NCI-H2227 treated with DMSO at 0.1 percent for 48 hours (cell line): ENCODE measurements at places on chromosomes 12 and 14.
A peak's percentile ranks its signal among the peaks of the same experiment; 100 is the strongest.

DNA sequence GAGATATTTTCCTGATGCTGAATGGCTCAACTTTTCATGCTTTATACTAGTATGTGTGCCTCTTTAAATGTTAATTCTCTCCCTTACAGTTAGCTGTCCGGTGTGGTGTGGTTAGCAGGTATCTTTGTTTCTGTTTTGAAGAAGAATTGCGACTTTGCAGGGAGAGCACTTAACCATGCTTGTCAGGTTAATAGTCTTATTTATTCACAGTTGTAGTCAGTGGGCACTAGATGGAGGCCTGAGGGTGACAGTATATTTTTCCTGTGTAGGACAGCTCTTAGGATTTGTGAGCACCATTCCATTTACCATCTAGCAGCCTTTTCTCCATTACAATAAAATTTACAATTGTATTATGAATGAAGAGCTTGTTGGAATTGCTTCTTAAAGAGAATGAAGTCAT lies 34.9 kb downstream of the PDE3A start:
- no peak for DNase-seq

GRCh38 chr14:65164068-65164824 lies 61.9 kb upstream of the MAX start:
- peak; percentile 72 for DNase-seq

DNA sequence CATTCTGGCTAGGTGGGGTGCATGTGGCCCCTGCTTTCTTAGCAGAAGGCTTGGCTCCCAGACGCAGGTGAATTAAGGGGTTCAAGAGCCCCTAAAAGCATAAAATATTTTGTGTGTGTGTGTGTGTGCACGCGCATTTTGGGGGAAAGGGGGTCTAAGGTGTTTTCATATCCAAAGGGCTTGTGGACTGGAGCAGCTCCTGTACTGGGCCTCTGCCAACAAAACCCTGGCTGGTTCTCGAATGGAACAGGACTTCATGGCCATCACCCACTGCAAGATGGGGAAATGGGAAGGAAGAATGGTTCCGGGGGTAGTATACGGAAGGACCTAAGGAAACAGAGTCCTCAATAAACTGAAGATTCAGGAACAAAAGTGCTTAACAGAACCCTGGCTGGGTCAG lies 3.9 kb upstream of the ATN1 start:
- DNase-seq, result no peak

DNA sequence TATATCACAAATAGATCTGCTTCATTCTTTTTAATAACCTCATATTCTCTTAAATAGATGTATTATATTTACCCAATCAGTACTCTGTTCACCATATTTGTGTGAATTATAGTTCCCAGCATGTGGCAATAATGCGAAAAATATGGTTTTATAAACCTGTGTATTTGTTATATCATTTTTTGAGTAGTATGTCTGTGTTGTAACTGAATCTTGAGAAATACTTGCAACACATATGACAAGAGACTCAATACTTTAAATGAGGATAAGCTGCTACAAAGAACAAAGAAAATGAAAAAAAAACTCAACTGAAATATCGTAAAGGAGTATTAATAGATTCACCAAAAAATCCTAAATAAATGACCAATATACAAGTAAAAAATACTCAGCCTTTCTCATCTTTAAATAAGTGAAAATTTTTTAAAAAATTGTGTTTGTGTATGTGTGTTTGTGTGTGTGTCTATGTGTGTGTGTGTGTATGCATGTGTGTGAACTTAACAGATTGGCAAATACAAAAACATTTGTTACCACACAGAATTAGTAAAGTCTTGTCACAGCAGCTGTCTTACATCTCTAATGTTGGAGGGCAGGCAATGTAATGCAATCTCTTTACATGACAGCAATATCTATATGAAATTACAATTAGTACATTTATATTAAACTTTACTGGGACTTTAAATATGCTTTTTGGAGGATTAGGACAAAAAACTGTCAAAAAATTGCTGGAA lies 441.9 kb upstream of the MGAT4C start:
- DNase-seq, result no peak

DNA sequence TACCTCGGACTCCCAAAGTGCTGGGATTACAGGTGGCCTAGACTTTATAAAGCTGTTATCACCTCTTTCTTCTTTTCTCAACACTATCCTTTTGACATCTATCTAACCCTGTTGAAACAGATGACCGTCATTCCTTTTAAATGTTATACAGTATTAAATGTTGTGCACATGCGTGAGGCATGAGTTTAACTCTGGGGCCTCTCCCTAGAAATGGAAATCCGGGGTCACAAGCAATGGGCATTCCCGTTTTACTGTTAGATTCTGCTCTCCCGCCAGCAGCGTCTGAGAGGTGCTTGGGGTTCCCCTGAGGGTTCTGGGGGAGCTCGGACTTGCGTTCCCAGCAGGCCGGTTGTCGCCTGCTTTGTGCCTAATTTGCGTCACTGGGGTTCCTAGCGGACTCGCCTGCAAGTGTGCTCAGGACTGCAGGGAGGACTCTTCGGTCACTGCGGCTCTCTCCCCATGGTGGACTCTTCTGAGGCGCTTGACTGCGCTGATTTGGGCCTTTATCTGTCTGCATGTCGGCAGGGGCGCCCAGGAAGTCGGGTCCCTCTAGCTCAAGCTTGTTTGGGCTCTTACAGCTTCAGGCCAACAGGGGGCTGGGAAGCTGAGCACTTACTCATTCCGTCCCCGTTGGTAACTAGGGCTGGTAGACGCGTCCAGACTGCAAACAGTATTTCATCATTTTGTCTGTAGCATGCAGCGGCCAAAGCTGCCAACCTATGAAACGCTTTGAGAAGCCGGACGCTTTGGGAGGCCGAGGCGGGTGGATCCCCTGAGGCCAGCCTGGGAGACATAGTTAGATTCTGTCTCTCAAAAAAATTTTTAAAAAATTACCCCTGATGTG lies 1.2 kb upstream of the RAN start:
- no peak for DNase-seq

GRCh38 chr14:64889352-64889751 lies 9.6 kb upstream of the SPTB start:
- DNase-seq, result no peak

DNA sequence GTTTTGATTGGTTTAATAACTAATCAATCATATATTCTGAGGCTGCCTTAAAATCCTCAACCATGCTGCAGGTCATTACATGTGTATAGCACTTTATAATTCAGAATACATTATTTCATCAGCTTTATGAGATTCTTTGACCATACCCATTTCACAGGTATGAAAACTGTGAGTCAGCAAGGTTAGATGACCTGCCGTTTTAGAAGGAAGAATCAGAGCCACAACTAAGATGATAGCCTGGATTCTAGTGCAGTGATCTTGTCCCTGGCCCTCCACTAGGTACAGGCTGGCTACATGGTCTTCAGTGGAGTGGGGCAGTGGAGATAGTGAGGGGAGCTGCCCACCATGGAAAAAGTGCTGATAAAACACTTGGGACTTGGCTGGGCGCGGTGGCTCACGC lies 154.4 kb upstream of the MAX start:
- DNase-seq, result no peak

DNA sequence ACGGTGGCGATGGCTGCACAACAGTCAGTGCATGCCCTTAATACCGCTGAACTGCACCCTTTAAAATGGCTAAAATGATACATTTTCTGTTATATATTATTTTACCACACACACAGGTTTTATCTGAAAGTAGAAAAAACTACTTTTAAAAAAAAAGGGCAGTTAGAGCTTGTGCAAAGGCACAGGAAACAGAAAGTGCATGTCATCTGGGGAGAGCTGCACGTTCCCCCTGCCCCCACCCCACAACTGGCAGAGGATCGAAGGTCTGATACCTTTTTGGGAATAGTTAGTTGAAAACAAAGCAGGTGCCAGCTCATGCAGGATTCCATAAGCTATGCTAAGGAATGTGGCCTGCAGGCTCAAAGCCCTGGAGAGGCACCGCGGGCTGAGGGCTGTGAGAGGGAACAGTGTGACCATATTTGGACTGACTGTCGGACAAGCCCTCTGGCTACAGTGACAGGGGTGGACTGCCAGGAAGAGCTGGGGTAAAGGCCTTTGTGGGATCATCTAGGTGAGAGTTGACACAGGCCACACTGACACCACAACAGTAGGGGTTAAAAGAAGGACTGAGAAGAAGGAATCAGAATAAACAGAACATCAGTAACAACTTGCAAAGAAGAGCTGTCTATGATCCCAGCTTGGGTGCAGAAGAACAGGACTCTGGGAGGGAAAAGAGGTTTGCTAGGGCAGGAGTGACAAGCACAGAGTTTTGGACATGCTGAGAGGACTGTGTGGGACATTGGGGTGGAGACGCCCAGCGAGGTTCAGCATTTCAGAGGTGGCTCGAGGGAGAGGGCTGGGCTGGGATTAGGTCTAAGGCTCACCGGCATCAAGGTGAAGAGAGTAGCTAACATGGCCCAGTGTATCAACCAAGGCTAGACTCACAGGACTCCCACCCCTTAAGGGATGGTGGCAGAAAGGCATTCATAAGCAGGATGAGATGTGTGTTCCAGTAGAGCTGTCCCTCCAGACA lies 54.6 kb downstream of the ACTN1 start:
- DNase-seq, result no peak

GRCh38 chr12:14701809-14702568 lies 5.6 kb upstream of the GUCY2C start:
- no peak for DNase-seq

GRCh38 chr12:54879579-54879978 lies 25.3 kb downstream of the MUCL1 start:
- DNase-seq, result no peak

GRCh38 chr12:2246358-2246757 lies 193.6 kb downstream of the CACNA1C start:
- DNase-seq, result no peak

DNA sequence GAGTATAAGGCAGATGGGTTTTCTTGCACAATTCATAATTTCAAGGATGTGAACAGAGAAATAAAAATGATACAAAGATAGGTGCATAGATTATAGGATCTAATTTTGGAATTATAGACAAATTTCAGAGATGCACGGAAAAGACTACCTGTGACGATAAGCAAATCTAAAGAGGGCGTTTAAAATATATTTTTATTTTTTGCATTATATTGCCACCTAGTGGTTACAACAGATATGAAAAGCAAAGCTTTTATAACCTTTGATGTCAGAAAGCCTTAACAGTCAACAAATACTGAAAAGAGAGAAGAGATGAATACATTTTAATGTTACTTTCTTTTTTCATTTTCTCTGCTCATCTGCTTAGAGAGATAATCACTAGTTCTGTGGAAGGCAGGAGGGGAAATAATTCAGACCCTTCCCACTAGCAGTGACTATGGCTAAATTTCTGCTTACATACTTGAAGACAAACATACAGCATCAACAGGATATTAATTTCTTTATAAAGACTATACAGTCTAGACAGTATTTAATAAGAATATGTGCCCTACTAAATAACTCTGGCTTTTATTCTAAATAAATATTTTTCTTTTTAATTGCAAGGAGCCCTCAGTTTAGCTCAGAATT lies 46.3 kb downstream of the NTS start:
- DNase-seq, result peak; percentile 68

DNA sequence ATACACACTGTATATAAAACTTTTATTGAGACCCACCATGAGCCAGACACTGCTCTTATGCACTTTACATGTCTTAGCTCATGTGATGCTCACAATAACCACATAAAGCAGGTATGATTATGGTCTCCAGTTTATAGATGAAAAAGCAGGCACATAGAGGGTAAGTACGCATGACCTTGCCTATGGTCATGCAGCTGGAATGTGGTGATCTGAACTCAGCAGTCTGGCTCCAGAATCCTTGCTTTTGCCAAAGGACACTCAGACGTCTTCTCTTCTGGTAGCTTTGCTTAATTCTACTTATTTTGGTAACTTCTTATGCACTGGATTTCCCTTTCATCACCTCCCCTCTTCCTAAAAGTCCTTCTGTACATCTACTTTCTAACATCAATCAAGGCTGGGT lies 103.3 kb upstream of the CRY1 start:
- no peak for DNase-seq

GRCh38 chr14:99430491-99430890 lies 50.2 kb downstream of the SETD3 start:
- no peak for DNase-seq

DNA sequence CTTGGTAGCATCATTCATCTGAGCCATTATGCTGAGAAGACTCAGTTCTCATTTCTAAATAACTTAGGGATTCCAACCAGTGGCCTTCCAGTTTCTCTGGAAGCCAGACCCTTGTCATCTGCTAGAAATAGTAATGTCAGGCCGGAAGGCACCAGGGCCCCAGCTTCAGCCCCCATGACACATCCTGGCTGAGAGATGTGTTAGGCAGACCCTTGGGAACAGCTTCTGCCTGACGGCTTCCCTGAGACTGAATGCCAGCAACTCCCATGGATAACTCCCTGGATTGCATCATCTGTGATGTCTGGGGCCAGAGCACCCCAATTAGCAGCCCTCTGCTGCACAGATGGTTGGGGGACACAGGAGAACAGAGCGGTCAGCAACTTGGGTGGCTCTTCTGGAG lies 583.5 kb upstream of the TBX3 start:
- no peak for DNase-seq

DNA sequence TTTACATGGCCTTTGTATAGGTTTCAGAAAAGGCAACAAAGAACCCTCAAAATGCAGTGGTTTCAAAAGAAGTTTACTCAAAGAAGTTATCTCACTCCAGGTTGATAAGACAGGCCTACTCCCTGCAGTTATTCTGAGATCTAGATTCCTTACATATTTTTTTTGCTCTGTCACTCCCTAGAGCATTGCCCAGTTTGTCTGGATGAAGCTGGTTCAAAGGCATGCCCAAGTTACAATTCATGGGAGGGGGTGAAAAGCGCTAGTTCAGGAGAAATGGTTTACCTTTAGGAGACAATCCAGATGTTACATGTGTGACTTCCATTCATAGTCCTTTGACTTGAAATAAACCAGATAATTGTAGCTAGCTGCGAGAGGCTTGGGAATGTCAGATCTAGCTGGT lies 115.0 kb downstream of the TPH2 start:
- no peak for DNase-seq

DNA sequence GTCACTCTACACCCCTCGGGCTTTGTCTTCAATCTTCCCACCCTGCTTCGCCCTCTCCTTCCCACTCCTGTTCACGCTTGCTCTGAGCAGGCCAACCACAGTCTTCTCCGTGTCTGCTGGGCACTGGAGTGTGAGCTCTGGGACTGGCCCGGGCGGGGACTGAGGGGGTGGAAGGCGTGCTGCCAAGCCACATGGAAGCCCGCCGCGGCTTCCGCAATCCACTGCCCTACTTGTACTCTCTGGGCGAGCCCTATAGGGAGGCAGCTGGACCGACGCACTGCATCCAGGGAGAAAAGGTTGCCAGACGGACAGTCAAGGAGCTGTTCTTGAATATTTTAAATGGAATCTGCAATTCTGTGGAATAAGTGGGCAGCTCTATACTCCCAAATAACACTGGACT lies 24.8 kb downstream of the GOLGA3 start:
- DNase-seq, result no peak

- no peak for DNase-seq
These were observed 42.9 kb downstream of the IQSEC3 start for GRCh38 chr12:109446-109845.

- no peak for DNase-seq
These were observed 49.4 kb downstream of the LTBP2 start for GRCh38 chr14:74562515-74563232.

- DNase-seq, result peak; percentile 30
These were observed 29.2 kb downstream of the ZCCHC8 start for GRCh38 chr12:122471324-122472226.

- no peak for DNase-seq
These were observed 609.7 kb downstream of the SLC16A7 start for GRCh38 chr12:60205500-60205899.
